ENCODE measurements at places on chromosomes 6 and 20. TPM values are rescaled to one million over a fixed set of nuclear protein-coding genes. Genes with fewer than 3 reads are reported as not detected.
A peak's percentile ranks its signal among the peaks of the same experiment; 100 is the strongest.

- no peak overlapping the region for H3K4me3 ChIP-seq
- no peaks in the 10 kb centered on the region for H3K36me3 ChIP-seq
- H3K27me3 ChIP-seq: no peaks in the 10 kb centered on the region
- H3K4me1 ChIP-seq: no peaks in the 10 kb centered on the region
- no peak for DNase-seq
- no peak overlapping the region for H3K27ac ChIP-seq
These were observed 68.2 kb downstream of the GCNT2 start for GRCh38 chr6:10589429-10589727.

- no peak overlapping the region for H3K27ac ChIP-seq
- DNase-seq: no peak
- H3K27me3 ChIP-seq: no peaks in the 10 kb centered on the region
- H3K4me1 ChIP-seq: no peaks in the 10 kb centered on the region
These were observed 30.8 kb upstream of the CEP162 start for GRCh38 chr6:84258268-84258667.

DNA sequence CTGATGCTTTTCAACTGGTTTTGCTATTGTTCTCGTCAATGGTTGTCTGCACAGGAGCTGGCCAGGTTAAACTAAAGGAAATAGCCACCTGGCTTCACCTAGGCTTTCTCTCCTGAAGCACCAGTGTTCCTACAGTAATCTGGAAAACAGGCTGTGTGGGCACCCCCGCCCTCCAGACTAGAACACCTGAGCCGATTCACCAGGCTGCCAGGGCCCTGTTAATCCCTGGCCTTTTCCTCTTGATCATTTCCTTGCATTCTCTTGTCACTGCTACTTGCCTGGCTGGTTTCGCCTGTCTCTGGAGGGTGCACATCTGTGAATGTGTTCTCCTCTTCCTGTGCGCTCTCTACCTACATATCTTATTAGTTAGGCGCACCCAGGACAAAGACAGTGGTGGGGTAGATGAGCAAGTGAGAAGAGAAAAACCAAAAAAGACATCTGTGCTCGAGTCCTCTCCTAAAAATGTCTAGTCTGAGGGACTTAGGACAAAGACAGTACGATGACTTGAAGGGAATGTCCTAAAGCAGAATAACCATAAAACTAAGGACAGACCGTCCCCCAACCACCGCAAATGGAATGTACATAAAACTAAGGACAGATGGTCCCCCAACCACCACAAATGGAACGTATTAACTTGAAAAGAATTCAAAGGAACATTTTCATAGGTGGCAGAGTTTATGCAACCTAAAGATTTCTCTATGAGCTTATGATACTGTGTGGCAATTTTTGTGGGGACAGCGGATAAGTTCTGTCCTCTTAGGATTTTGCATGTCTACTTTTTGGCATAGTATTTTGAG lies 45.9 kb upstream of the EMILIN3 start:
- no peak overlapping the region for H3K4me3 ChIP-seq
- H3K27me3 ChIP-seq: no peaks in the 10 kb centered on the region
- no peak for DNase-seq
- peaks cover 9% of the 10 kb centered on the region for H3K36me3 ChIP-seq
- H3K4me1 ChIP-seq: no peaks in the 10 kb centered on the region

Gene CENPW
- polyA plus RNA-seq: 8.3 TPM

DNA sequence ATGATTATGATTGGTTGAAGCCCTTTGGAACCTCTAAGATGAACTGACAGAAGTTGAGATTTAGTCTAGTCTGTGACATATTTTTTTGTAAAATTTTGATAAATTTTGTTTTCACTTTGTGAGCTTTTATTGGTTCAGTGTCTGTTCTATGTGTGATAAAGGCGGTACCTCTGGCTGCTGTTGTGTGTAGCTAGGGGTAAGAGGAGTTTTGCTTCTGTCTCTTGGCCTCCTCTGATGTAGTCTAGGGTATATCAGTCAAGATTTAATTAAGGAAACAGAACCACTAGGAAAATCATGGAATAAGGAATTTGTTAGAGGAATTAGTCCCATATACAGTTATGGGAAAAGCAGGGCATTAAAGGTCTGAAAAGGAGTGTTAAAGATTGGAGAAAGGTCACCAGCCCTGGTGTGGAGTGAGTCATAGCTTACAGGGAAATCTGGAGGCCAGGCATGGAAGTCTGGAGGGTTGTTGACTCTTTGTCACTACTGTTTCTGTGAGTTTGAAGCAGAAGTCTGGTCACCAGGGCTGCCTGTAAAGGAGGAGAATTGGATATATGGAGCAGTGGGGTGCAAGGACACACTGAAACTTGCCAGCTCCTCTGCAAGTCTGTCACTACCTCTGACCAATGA lies 28.5 kb downstream of the CDC5L start:
- H3K4me3 ChIP-seq: no peak overlapping the region
- peak; percentile 43 for DNase-seq
- no peaks in the 10 kb centered on the region for H3K27me3 ChIP-seq
- H3K4me1 ChIP-seq: peaks cover 5% of the 10 kb centered on the region

DNA sequence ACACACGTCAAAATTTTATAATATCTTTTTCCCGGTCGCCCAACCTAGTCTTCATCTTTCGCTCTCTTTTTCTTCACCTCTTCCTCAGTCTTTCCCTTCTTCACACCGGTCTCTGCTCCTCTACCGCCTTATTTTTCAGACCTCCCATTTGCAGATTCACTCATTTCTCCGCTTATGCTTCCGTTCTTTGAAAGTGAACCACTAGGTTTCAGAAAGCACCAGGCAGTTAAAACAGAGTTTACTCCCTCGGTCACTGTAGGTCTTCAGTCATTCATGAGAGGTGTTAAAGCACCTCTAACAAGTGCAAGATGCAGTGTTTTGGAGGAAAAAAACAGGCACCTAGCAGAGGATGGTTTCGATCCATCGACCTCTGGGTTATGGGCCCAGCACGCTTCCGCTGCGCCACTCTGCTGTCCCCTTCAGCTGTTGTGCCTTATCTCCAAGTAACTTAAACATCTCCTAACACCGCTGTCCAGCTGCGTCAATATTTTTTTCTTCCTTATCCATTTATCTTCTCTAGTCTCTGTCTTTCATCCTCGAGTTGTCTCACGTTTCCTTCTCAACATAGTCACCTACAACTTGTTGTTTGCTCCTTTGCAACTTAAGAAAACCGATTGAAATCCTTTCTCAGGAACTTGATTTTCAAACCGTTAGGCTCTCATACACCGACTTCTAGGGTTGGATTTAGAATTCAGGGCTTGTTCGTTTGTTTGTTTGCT lies 119.7 kb upstream of the ZNF184 start:
- DNase-seq: peak; percentile 62
- no peak overlapping the region for H3K27ac ChIP-seq
- H3K36me3 ChIP-seq: no peaks in the 10 kb centered on the region
- H3K4me1 ChIP-seq: no peaks in the 10 kb centered on the region
- peak overlapping the region; percentile 27 for H3K4me3 ChIP-seq

GRCh38 chr20:55103188-55103587 lies 627.8 kb downstream of the DOK5 start:
- H3K4me1 ChIP-seq: no peaks in the 10 kb centered on the region
- H3K27ac ChIP-seq: no peak overlapping the region
- no peak overlapping the region for H3K4me3 ChIP-seq
- no peaks in the 10 kb centered on the region for H3K36me3 ChIP-seq
- no peak for DNase-seq
- no peaks in the 10 kb centered on the region for H3K27me3 ChIP-seq

DNA sequence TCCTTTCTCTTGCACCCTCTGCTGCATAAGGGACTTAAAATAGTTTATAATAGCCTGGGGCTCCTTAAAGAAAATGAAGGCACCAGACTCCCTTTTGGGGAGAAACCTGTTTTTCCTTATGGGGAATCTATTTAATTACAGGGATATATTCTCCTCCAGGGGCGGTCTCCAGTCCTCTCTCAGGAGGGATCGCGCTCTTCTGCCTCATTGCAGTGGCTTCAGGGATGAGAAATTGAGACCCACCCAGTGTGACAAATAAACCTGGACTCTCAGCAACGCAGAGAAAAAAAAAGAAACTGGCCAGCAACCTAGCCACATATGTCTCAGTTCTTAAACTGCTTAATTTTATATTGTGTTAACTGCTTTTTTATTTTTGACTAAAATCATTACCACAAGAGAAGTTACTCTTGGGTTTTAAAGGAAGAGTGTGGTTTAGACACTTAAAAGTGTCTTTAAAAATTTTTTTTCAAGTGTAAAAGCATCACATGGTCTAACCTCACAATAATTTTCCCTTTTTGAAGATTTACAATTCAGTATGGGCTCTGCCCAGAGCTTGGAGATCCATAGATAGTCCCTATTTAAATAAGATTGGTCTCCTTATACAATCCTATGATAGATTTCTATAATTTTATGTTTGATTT lies 11.7 kb upstream of the GOPC start:
- no peak overlapping the region for H3K4me3 ChIP-seq
- H3K27me3 ChIP-seq: no peaks in the 10 kb centered on the region
- no peaks in the 10 kb centered on the region for H3K36me3 ChIP-seq
- peak; percentile 65 for DNase-seq
- no peak overlapping the region for H3K27ac ChIP-seq

GRCh38 chr6:84521511-84521910 lies 242.9 kb downstream of the TBX18 start:
- no peak overlapping the region for H3K27ac ChIP-seq
- H3K4me1 ChIP-seq: no peaks in the 10 kb centered on the region
- peak; percentile 37 for DNase-seq
- H3K4me3 ChIP-seq: no peak overlapping the region
- H3K36me3 ChIP-seq: no peaks in the 10 kb centered on the region
- H3K27me3 ChIP-seq: no peaks in the 10 kb centered on the region

Gene SLC13A3
- polyA plus RNA-seq: 2.3 TPM

DNA sequence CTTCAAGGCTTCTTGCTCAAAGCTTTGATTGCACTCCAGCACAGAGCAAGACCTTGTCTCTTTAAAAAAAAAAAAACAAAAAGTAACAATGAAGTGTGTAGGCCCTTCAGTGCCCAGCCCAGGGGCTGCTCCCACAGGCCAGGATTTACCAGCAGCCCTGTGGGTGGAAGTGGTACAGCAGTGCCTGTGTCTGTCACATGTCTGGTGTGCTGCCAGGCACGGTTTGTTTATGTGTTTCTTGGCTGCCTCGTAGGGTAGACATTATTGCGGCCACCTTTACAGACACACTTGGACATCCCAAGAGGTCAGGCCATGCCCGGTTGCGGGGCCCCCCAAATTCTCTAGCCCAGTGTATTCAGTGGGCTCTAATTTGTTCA lies 12.7 kb downstream of the DYNLRB1 start:
- H3K4me3 ChIP-seq: no peak overlapping the region
- no peak overlapping the region for H3K27ac ChIP-seq
- H3K36me3 ChIP-seq: peaks cover 24% of the 10 kb centered on the region

DNA sequence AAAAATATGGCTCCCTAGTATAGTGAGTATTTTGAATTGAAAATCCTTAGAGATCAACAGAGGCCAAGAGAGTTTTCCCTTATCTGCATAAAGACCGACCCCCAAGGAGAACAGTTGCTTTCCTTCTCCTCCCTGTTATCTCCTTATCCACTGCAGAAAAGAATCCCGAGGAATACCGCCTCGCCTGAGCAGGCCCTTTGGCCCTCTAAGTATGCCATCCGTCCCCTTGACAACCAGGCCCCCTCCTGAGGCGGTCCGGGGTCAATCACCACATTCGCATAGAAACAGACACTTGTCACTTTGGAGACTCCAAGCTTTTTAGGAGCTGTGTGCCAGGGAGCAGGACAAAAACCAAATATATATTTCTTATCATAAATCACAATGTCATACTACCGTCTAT lies 15.9 kb upstream of the GGTLC1 start:
- no peaks in the 10 kb centered on the region for H3K36me3 ChIP-seq
- H3K4me3 ChIP-seq: no peak overlapping the region
- H3K27ac ChIP-seq: no peak overlapping the region
- H3K4me1 ChIP-seq: no peaks in the 10 kb centered on the region

- DNase-seq: no peak
- no peak overlapping the region for H3K4me3 ChIP-seq
- no peaks in the 10 kb centered on the region for H3K4me1 ChIP-seq
- H3K27ac ChIP-seq: no peak overlapping the region
- no peaks in the 10 kb centered on the region for H3K27me3 ChIP-seq
These were observed 7.6 kb upstream of the FAM110A start for GRCh38 chr20:825710-826421.

- peak; percentile 19 for DNase-seq
- H3K36me3 ChIP-seq: no peaks in the 10 kb centered on the region
- H3K27ac ChIP-seq: no peak overlapping the region
- H3K27me3 ChIP-seq: no peaks in the 10 kb centered on the region
- no peaks in the 10 kb centered on the region for H3K4me1 ChIP-seq
These were observed 81.3 kb downstream of the AFDN start for GRCh38 chr6:167907837-167908681.

Gene BPIFB4
- polyA plus RNA-seq: not detected

DNA sequence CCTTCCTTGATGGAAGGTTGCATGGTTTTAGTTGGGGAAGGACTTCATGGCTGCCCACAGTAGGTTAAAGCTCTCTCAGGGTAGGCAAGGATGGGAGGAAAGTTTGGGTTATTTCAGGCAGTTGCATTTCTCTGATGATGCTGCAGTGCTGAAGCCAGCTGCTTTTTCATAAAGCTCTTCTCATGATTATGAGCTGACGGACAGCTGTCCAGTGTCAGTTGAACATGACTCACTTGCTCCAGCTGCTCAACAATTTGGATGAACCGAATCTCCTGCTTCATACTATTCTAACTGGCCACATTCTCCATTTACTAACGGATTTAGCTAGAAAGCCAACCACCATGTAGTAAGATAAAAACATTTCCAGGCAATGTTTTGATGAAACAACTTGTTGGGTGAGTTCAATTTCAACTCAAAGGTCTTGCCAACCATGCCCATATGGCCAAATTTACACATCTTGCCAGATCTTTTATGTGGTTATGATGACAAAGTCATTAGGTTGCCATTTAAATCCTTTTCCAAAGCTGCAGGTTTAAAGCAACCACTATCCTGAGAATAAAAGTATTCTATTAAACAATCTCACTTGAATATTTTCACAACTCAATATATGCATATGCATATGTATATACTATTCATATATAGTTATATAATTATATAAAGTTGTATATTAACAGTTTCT lies 125.9 kb downstream of the HS3ST5 start:
- no peak overlapping the region for H3K27ac ChIP-seq
- DNase-seq: no peak
- no peaks in the 10 kb centered on the region for H3K27me3 ChIP-seq

- no peaks in the 10 kb centered on the region for H3K36me3 ChIP-seq
- DNase-seq: no peak
- H3K27me3 ChIP-seq: no peaks in the 10 kb centered on the region
- H3K4me3 ChIP-seq: no peak overlapping the region
- H3K4me1 ChIP-seq: no peaks in the 10 kb centered on the region
- no peak overlapping the region for H3K27ac ChIP-seq
These were observed 272.2 kb upstream of the MAP3K7 start for GRCh38 chr6:90859056-90859455.

Gene OOEP
- polyA plus RNA-seq: 0.08 TPM

Gene CCN5
- 122 TPM for polyA plus RNA-seq

GRCh38 chr6:39934131-39934757 lies at the start of gene MOCS1:
MOCS1 (minus strand) TSS chr6:39934462; CDS start chr6:39934417, 45 bp downstream.
- H3K27me3 ChIP-seq: no peaks in the 10 kb centered on the region
- peak within 1 kb of the TSS; percentile 70 for H3K4me3 ChIP-seq
- H3K4me1 ChIP-seq: peaks cover 8% of the 10 kb centered on the region
- H3K27ac ChIP-seq: no peak within 1 kb of the TSS

Gene OPN5
- not detected for polyA plus RNA-seq

DNA sequence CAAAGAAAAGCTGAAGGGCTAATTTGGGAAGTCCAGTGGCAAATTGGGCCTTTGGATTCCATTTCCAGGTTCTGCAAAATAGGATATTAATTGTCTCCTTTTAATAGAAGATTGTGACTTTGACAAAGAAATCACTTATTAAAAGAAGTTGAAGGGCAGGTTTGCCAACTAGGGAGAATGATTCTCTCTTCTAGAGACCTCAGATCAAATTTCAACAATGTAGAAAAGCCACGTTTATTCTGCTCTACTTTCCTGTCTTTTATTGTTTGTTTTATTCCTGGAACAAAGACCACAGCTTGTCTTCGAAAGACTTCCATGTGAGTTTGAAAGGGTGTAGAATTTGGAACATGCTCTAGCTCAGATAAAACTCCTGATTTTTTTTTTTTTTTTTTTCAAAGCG lies 65.5 kb upstream of the PRL start:
- no peaks in the 10 kb centered on the region for H3K27me3 ChIP-seq
- no peaks in the 10 kb centered on the region for H3K4me1 ChIP-seq
- H3K27ac ChIP-seq: no peak overlapping the region
